ENCODE measurements at places on chromosomes 12 and 14. TPM values are rescaled to one million over a fixed set of nuclear protein-coding genes. Genes with fewer than 3 reads are reported as not detected.

Gene RIPK3
- total RNA-seq, result not detected

Gene CIROP
- not detected for total RNA-seq

Gene CSRP2
- 127 TPM for total RNA-seq

Gene AEBP2
- 35.0 TPM for total RNA-seq

Gene CAPS2
- total RNA-seq, result 3.6 TPM

Gene TMEM179
- 0.18 TPM for total RNA-seq

Gene HOXC5
- total RNA-seq, result 0.59 TPM

Gene RTL1
- total RNA-seq, result under 0.01 TPM

Gene DNAJC22
- 1.2 TPM for total RNA-seq

Gene TIMM9
- total RNA-seq, result 16.6 TPM

Gene RNF41
- total RNA-seq, result 135 TPM

Gene SLC8A3
- total RNA-seq, result 0.89 TPM

Gene CBLN3
- total RNA-seq, result 2.7 TPM

Gene TMTC1
- total RNA-seq, result 8.9 TPM

Gene NXPH4
- total RNA-seq, result 13.9 TPM

Gene KRT6C
- not detected for total RNA-seq

Gene BCL11B
- 0.30 TPM for total RNA-seq

Gene DNAL1
- 17.5 TPM for total RNA-seq

Gene BICDL1
- 0.46 TPM for total RNA-seq

Gene ACRBP
- total RNA-seq, result 0.46 TPM

Gene PAPLN
- total RNA-seq, result 4.2 TPM

Gene KRT73
- not detected for total RNA-seq

Gene AQP2
- total RNA-seq, result not detected

Gene KRT79
- total RNA-seq, result not detected

Gene CACNA2D4
- not detected for total RNA-seq

Gene TAS2R14
- 4.2 TPM for total RNA-seq

Gene CNTN1
- 3.6 TPM for total RNA-seq

Gene FGF6
- not detected for total RNA-seq

Gene KCNH5
- under 0.01 TPM for total RNA-seq

Gene IL22
- total RNA-seq, result not detected

Gene REM2
- 0.14 TPM for total RNA-seq
